ENCODE measurements at places on chromosomes 6 and 20. TPM values are rescaled to one million over a fixed set of nuclear protein-coding genes. Genes with fewer than 3 reads are reported as not detected.
A peak's percentile ranks its signal among the peaks of the same experiment; 100 is the strongest.

The KHDRBS2 gene
- total RNA-seq = 1.6 TPM

The AKAP12 gene
- 47.0 TPM for total RNA-seq

The VGLL2 gene
- total RNA-seq = not detected

The SUMO4 gene
- total RNA-seq = 1.5 TPM

The SCP2D1 gene
- not detected for total RNA-seq

The RAET1L gene
- not detected for total RNA-seq

- H3K36me3 ChIP-seq = no peaks in the 10 kb centered on the region
- no peak overlapping the region for H3K27ac ChIP-seq
- no peaks in the 10 kb centered on the region for H3K27me3 ChIP-seq
- no peak overlapping the region for H3K4me3 ChIP-seq
These were observed 341.6 kb downstream of the QKI start for GRCh38 chr6:163756079-163756478.

DNA sequence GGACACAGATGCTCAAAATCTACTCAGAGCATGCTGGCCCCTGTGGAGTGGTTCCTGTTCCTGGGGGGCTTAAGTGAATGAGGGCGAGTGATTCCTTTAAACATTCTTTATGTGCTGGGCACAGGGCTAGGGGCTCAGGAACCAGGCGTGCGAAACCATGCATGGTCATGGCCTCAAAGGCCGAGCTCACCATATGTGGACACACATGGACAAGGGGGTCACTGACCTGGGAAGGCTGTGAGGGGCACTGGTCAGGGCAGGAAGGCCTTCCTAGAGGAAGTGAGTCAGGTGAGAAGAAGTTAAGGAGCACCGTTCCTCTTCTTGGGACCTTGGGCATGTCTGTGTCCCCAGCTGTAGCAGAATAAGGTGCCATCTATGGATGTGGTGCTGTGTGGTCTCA lies 74.6 kb upstream of the BHLHE23 start:
- H3K4me1 ChIP-seq = no peaks in the 10 kb centered on the region
- no peak overlapping the region for H3K4me3 ChIP-seq
- DNase-seq = no peak

GRCh38 chr20:41506192-41506915 lies 111.8 kb downstream of the CHD6 start:
- H3K4me3 ChIP-seq = no peak overlapping the region
- H3K36me3 ChIP-seq = no peaks in the 10 kb centered on the region
- H3K4me1 ChIP-seq = peaks cover 44% of the 10 kb centered on the region
- H3K27me3 ChIP-seq = no peaks in the 10 kb centered on the region
- no peak for DNase-seq
- H3K27ac ChIP-seq = no peak overlapping the region

DNA sequence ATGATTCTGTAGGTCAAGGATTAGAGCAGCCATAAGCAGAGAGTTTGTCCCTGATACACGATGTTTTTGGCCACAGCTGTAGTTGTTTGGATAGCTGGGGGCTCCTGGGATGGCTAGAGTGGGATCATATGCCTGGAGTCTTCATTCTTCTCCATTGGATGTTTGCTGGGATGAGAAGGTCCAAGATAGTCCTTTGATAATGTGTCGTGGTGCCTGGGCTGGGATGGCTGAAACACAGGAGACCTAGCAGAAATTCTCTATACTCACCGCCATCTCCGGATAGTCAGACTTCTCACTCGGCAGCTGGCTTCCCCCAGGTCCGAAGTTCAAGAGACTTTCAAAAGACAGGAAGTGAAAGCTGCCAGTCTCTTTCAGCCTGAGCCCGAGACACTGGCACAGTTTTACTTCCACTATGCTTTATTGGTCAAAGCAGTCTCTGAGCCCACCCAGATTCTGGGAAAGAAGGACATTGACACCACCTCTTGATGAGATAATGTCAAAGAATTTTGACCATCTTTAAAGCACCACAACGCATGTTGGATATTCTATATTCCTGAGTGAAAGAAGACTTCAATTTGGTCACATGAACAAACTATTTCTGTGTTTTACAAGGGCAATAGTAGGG lies 16.0 kb downstream of the MARCKS start:
- peaks cover 3% of the 10 kb centered on the region for H3K4me1 ChIP-seq
- peak overlapping the region; percentile 72 for H3K27ac ChIP-seq
- DNase-seq = peak; percentile 88
- no peaks in the 10 kb centered on the region for H3K36me3 ChIP-seq
- no peaks in the 10 kb centered on the region for H3K27me3 ChIP-seq

- no peaks in the 10 kb centered on the region for H3K36me3 ChIP-seq
- H3K4me1 ChIP-seq = peaks cover 4% of the 10 kb centered on the region
- H3K4me3 ChIP-seq = no peak overlapping the region
- DNase-seq = peak; percentile 42
- H3K27ac ChIP-seq = peak overlapping the region; percentile 53
These were observed 26.4 kb downstream of the ARMC2 start for GRCh38 chr6:108874470-108875160.

- no peaks in the 10 kb centered on the region for H3K36me3 ChIP-seq
- H3K27me3 ChIP-seq = no peaks in the 10 kb centered on the region
- no peak overlapping the region for H3K4me3 ChIP-seq
- H3K4me1 ChIP-seq = no peaks in the 10 kb centered on the region
These were observed 11.5 kb upstream of the DEFB113 start for GRCh38 chr6:49980898-49981297.

DNA sequence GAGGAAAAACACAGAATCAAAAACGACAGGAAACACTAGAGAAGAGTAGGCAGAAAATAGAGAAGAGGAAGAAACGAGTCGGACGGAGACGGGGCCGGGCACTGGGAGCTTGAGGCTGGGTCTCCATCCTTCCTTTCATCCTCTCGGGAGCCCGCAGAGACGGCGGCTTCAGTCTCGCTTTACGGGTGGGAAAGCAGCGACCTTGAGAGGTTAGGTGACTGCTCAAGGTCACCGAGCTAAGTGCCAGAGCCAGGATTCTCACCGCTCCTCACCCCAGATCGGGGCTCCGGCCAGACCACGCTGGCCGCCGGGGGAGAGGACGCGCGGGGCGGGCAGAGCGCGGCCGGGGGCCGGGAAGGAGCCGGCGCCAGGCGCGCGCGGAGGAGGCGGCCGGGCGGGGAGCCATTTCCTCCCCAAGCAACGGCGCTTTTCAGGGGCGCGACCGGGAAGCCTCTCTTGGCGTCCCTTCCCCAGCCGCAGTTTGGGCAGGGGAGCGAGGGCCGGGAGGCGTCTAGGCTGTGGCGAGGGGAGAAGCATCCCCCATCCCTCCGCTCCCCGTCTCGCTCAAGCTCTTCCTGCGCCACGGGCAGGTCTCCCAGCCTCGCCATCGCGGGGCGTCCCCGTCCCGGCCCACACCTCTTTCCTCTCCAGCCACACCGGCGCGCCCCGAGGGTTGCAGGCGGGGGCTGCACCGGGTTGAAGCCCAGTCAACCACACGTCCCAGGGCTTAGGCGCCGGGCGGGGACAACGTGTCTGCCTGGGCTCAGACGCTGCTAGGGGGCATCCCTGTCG lies 24.1 kb upstream of the MAP3K7 start:
- DNase-seq = no peak
- H3K4me1 ChIP-seq = peaks cover 9% of the 10 kb centered on the region
- peak overlapping the region; percentile 41 for H3K4me3 ChIP-seq
- H3K27me3 ChIP-seq = peaks cover 57% of the 10 kb centered on the region

DNA sequence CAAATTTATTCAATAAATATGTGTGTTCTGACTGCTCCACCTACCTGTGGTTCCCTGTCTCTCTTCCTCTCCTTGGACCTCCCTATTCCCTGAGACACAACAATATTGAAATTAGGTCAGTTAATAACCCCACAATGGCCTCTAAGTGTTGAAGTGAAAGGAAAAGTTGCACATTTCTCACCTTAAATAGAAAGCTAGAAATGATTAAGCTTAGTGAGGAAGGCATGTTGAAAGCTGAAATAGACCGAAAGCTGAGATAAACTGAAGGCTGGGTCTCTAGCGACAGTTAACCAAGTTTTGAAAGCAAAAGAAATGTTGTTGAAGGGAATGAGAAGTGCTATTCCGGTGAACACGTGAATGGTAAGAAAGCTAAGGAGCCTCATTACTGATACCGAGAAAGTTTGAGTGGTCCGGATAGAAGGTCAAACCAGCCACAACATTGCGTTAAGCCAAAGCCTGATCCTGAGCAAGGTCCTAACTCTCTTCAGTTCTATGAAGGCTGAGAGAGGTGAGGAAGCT lies 34.1 kb downstream of the UST start:
- no peaks in the 10 kb centered on the region for H3K36me3 ChIP-seq
- no peaks in the 10 kb centered on the region for H3K4me1 ChIP-seq
- H3K4me3 ChIP-seq = no peak overlapping the region
- no peak for DNase-seq

DNA sequence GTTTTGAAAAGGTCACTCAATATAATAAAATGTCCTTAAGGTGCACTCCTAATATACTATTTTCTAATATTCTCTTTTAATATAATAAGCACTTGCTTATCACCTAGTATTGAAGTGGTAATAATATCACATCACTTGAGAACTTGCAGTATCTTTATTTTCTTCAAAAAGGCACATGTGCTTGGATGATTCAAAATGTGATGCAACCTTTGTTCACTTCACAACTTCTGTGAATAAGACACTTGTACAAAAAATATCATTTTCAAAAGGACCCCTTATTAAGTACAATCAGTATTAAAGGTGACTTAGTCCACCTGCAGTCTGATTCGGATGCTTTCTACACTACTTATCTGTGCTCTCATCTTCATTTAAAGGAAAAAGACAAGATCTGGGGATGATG lies 3.4 kb downstream of the PRELID3B start:
- H3K4me3 ChIP-seq = no peak overlapping the region
- peaks cover 24% of the 10 kb centered on the region for H3K36me3 ChIP-seq
- H3K27ac ChIP-seq = no peak overlapping the region

- H3K36me3 ChIP-seq = no peaks in the 10 kb centered on the region
- no peaks in the 10 kb centered on the region for H3K27me3 ChIP-seq
- H3K27ac ChIP-seq = no peak overlapping the region
- H3K4me1 ChIP-seq = no peaks in the 10 kb centered on the region
- H3K4me3 ChIP-seq = no peak overlapping the region
- DNase-seq = no peak
These were observed 71.1 kb upstream of the RUNX2 start for GRCh38 chr6:45256697-45257695.

DNA sequence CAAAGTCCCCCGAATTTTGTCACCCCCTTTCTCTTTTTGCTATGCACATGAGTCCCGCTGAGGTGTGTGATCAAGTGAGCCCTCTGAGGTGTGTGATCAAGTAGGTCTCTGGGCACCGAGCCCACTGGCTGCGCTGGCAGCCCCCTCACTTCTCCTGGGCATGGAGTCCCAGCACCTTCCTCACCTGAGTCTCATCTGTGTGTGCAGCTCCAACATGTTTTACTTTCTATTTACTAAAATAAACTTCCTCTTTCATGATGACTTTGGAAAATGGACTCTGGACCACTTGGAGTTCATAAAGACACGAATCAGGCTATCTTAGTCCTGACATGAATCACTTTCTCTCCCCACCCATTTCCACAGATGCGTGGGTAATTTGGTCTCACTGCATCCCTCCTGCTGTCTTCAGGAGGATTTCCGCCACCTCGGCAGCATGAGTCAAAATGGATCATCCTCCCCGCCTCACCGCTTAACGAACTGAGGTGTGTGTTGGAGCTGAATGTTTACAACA lies 39.8 kb downstream of the PRDM1 start:
- H3K4me3 ChIP-seq = no peak overlapping the region
- H3K4me1 ChIP-seq = peaks cover 30% of the 10 kb centered on the region
- no peaks in the 10 kb centered on the region for H3K27me3 ChIP-seq
- DNase-seq = peak; percentile 65
- peak overlapping the region; percentile 71 for H3K27ac ChIP-seq

- no peaks in the 10 kb centered on the region for H3K27me3 ChIP-seq
- H3K27ac ChIP-seq = peak overlapping the region; percentile 72
- H3K36me3 ChIP-seq = no peaks in the 10 kb centered on the region
- H3K4me3 ChIP-seq = no peak overlapping the region
- H3K4me1 ChIP-seq = peaks cover 15% of the 10 kb centered on the region
These were observed 56.4 kb upstream of the TNFAIP3 start for GRCh38 chr6:137810554-137811120.

DNA sequence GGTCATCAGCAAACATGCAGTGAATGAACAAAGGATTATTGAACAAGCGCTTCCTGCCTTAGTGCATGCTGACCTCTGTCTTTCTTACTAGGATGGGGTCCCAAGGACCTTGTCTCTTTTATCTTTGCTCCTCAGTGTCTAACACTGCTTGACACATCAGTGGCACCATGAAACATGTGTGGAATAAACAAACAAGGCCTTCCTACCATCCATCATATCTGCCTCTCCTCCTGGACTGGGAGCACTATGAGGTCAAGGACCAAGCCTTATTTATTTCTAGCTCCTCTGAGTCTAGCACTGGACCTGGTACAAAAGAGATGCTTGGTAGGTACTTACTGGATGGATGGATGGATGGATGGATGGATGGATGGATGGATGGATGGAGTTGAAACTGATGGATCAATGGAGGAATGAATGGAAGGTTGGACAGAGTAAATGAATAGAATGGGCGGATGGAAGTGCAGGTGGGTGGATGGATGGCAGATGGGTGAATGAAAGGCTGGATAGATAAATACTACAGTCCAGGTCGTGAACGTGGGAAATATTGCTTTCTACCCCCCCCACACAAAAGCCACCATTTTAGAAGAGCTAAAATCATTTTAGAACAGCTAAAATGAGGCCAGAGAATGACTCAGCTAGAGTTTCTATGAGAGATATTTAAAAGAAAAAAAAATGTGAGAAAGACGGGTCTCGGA lies 104.1 kb upstream of the PTPN1 start:
- no peaks in the 10 kb centered on the region for H3K36me3 ChIP-seq
- DNase-seq = no peak
- no peaks in the 10 kb centered on the region for H3K4me1 ChIP-seq
- no peak overlapping the region for H3K4me3 ChIP-seq
- no peak overlapping the region for H3K27ac ChIP-seq

DNA sequence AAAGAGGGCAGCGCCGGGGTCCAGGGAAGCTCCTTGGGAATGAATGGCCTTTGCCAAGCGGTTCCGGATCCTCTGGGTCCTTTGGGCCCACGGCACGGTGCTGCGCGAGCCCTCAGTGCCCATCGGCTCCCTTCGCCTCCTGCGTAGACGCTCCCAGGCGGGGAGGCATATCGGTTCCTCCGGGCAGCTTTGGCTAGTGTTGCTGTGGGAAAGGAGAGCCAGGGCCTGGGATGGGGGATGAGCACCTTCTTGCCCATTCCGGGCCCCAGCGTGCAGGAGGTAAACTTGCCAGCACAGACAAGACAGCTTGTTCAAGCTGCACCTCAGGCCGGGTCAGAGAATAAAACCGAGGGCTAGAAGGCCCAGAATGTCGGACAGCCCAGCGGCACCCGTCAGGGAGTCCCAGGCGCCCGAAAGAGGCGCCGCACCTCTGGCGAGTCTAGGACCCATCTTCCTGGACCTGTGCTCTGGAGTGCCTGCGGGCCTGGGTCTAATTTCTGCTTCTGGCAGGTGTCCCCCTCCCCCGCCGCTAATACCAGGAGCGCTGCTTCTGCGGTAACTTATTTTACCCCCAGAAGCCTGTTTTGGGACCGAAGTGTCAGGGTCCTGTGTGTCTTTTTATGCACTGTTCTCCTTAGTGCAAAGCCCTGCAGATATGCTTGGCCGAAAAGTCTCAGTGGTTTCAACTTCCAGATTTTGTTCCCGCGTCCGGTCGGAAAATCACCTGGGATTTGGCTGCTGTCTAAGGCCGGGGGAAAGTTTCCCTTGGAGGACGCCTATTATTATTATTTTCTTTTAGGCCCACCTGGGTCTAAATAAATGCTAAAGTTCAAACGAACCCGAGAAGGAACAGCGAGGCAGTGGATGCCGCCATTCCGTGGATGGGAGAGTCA lies 1.7 kb upstream of the TFAP2C start:
- H3K27ac ChIP-seq = no peak overlapping the region
- H3K4me1 ChIP-seq = peaks cover 34% of the 10 kb centered on the region
- no peaks in the 10 kb centered on the region for H3K36me3 ChIP-seq
- peaks cover 94% of the 10 kb centered on the region for H3K27me3 ChIP-seq
- DNase-seq = no peak

- H3K4me3 ChIP-seq = no peak overlapping the region
- no peaks in the 10 kb centered on the region for H3K4me1 ChIP-seq
- H3K36me3 ChIP-seq = no peaks in the 10 kb centered on the region
- no peak overlapping the region for H3K27ac ChIP-seq
- H3K27me3 ChIP-seq = no peaks in the 10 kb centered on the region
These were observed 1175.5 kb upstream of the ADGRB3 start for GRCh38 chr6:67459556-67459955.

All from transverse colon (tissue), 4 donors.